Cerebellum (tissue), 4 donors: ENCODE measurements at places on chromosomes 1 and 21.

DNA sequence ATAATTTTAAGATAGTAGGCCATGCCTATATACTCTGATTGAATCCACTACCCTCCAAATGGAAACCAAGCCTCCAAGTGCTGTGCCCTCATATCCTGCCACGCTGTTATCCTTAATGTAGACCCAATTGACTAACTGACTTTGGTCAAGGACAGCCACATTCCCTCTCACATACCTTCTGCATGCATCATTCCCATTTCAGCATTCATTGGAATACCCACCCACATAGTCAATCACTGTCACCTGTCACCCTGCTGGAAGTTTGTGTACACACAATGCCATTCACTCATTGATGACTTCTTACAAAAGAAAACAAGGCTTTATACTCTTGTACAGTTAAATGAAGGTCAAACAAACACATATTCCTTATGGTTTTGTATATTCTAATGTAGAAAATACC, 221.1 kb upstream of the PBX1 start:
- no peak for DNase-seq

DNA sequence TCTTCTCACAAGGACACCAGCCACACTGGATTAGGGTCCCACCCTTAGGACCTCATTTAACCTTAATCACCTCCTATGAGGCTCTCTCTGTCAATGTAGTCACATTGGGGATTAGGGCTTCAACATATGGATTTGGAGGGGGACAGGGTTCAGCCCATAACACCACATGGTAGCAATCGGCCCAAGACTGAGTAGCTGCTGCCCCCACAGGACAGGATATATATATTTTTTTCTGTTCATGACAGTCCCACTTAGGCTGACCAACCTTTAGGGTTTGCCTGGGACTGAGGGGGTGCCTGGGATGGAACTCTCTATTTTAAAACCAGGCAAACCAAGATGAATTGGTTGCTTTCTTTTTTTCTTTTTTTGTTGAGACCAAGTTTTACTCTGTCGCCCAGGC, 8.2 kb upstream of the ACTL8 start:
- no peak for DNase-seq

GRCh38 chr1:3515774-3516480, 61.5 kb downstream of the ARHGEF16 start:
- no peak for DNase-seq

GRCh38 chr1:42002220-42002619, 83.5 kb upstream of the HIVEP3 start:
- DNase-seq: peak; percentile 10

- DNase-seq: no peak
Observed at GRCh38 chr1:233561708-233562426, 52.0 kb upstream of the KCNK1 start.

DNA sequence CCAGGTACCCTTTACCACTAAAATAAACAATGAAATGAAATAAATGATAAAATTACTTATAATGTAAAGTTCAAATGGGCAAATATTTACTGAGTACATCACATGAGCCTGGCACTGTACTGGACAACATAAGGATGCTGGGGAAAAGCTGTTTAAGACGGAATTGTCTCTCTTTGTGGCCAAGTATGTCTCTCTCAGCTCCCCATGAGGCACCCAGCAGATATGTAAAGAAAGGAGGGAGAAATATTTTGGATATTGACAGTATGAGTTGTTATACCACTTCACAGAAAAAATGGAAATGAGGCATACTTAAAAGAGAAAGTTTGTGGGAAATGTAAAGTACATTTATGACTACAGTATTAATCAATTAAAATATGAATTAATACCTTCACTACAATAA, 1.0 kb upstream of the TNFSF4 start:
- DNase-seq: no peak
